Fibroblast of skin of back (primary cell): ENCODE measurements at places on chromosomes 5 and 9.
A peak's percentile ranks its signal among the peaks of the same experiment; 100 is the strongest.

- no peak for DNase-seq
Observed at GRCh38 chr9:136385015-136385414, 11.5 kb upstream of the CARD9 start.

DNA sequence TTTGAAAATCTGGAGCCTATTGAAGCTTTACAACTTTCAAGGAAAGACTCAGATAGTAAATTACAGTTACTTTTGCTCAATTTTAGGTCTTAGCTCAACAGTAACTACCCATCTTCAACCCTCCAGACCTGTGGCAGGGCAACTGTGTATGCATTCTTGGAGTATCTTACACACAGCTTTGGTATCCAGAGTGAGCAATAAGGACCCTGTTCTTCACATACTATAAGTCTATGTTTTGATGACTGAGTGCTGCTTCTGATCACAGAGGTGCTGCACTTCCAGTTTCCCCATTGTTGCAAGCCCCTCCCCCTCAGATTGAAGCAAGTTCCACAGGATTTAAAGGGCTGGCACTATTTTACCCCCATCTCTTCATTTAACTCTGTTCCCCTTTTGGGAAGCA lies 737.4 kb upstream of the GRAMD2B start:
- peak; percentile 28 for DNase-seq

GRCh38 chr5:172185096-172185461 lies 2.9 kb downstream of the STK10 start:
- no peak for DNase-seq

DNA sequence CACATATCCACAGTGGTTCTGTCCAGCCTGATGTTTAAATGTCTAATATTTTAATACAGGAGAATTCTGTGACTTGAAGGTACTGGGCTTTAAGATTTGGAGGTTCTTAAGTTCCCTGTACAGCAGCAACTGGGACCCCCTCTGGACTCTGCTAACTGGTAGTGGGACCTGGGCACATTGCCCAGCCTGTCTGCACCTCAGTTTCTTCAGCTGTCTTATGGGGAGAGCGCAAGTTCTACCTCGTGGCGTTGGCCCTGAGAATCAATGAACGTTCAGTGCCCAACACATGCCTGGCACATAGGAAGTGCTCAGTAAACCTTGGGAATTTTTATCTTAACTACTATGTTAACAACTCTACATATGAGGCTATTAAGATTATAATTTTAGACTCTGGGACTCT lies 1.4 kb downstream of the SLC2A6 start:
- DNase-seq = no peak

DNA sequence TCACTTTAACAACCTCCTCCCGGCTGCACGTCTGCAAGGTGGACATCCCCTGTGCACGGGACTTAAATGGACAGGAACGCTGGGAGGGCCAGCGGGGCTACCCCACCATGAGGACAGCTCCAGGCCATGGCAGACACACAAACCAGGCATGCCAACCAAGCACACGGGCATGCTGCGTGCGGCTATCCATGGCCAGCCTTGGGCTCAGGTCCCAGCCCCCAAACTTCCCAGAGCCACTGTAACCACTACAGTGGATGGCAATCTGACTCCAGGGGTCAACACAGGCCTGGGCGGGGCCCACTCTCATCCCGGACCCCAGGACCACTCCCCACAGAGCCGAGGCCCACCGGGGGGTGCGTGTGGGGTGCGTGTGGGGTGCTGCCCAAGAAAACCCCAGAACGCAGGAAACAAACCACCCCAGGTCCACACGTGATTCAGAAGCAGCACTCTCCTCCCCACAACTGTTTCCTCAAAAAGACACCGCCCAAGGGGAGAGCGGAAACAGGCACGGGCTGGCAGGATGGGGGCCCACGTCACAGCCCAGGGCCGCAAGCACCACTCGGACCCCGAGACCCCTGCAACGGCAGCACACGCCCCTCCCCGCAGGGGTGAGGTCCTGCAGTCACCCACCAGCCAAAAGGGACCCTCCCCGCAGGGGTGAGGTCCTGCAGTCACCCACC lies 7.4 kb downstream of the SLC12A7 start:
- DNase-seq = no peak

DNA sequence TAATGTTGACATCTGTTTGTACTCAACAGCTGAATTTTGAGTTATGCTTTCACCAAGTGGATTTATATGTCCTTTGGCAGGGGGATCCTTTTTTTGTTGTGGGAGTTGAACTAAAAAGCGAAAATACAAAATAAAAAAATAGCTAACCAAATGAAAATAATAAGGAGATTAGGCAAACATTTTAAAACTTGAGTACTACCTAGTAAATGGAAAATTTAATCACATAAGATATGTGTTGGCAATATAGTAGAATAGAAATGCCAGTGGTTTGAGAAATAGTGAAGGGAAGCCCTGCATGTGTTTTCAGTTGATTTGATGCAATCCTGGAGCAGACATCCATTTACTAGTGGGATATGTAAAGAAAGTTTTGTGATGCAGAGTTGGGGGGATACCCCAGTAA lies 98.0 kb downstream of the RASGRF2 start:
- no peak for DNase-seq

DNA sequence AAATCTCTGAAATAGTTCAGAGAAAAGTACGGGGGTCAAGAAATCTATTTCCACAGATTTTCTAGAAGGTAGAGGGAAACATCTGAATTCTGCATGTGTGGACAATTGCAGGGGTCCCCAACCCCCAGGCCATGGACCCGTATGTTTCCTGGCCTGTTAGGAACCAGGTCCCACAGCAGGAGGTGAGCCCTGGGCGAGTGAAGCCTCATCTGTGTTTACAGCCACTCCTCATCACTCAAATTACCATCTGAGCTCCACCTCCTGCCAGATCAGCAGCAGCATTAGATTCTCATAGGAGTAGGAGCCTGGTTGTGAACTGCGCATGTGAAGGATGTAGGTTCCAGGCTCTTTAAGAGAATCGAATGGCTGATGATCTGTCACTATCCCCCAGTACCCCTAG lies 200.5 kb upstream of the EDIL3 start:
- no peak for DNase-seq

DNA sequence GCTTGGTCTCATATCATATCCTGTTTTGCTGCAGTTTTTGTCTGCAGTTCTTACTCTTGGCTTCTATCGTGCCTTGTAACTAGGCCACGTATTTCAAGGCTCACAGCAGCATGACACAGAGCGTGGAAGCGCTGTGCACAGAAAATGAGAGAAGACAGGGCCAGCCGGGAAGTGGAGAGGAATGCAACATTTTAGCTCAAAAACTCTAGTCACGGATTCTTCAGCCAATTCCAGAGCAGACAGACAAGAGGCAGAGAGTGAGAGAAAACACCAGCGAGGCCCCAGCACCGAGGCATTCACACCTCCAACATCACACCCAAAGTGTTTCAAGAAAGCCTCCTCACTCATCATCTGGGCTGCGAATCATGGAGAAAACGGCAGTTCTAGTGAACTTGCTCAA lies 160.8 kb downstream of the DNAH5 start:
- DNase-seq = no peak

GRCh38 chr9:131667576-131667975 lies 72.3 kb downstream of the RAPGEF1 start:
- DNase-seq = peak; percentile 38

- no peak for DNase-seq
Observed at GRCh38 chr5:95780597-95780996, 41.9 kb downstream of the GLRX start.

GRCh38 chr9:90441814-90442213 lies 200.8 kb downstream of the DIRAS2 start:
- DNase-seq = no peak

GRCh38 chr9:6068983-6069382 lies 53.6 kb upstream of the RANBP6 start:
- no peak for DNase-seq

DNA sequence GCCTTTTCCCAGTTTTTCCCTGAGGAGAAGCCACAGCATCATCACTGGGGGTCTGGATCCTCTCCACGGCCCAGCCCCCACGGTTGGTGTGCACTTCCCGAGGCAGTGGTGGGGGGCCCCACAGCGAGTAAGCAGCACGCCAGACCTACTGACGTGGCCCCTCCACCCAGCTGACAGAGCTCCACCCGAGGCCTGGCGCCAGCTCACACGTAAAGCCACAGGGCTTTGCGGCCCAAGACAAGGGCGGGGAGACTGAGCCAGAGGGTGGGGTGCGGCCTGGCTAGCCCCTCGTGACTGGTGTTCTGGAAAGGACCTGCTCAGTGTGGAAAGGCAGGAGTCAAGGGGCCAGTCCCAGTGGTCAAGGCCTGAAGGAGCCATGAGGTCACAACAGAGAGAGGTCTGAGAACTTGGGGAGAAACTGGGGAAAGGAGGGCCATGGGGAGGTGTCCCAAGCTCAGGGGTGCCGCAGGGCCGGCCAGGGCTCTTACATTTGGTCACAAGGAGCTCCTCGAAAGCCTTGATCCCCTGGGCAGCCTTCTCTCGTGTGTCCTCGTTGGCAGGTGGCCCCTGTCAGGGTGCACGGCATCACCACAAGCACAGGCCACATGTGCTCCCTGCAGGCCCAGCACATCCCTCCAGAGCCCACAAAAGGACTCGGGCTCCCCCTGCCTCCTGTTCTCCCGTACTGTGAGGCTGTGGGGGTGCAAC lies 5.5 kb downstream of the SNAPC4 start:
- no peak for DNase-seq

GRCh38 chr5:33438996-33439395 lies 1.8 kb upstream of the TARS1 start:
- no peak for DNase-seq

DNA sequence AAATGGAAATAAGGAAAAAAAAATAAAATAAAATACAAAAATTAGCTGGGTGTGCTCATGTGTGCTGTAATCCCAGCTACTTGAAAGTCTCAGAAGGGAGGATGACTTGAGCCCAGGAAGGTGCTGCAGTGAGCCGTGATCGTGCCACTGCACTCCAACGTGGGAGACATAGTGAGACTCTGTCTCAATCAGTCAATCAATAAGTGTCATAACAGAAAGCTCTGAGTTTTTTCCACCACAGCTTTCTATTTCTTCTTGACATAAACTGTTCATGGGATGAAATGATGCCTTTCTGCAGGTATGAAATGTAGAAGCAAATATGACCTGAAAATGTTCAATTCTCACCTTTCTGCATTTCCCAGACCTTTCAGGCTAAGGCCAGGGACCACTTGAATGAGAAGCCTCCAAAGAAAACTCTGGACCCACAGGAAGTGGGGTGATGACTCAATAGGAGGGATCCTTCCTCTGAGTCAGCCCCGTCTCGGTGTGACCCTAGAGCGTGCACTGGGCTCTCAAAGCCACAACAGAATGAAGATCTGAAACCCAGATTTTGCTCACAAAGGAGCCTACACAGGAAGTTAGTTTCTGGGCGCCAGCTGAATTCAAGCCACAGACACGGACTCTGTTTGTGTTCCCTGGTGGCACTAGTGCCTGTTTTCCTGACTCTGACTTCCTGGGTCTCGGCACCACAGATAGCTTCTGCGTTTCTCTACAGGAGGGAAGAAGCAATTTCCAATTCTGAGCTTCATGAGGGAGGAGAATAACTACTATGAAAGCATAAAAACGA lies 62.0 kb downstream of the ANKH start:
- peak; percentile 94 for DNase-seq

- DNase-seq = no peak
Observed at GRCh38 chr5:1553539-1554409, 30.0 kb upstream of the LPCAT1 start.

DNA sequence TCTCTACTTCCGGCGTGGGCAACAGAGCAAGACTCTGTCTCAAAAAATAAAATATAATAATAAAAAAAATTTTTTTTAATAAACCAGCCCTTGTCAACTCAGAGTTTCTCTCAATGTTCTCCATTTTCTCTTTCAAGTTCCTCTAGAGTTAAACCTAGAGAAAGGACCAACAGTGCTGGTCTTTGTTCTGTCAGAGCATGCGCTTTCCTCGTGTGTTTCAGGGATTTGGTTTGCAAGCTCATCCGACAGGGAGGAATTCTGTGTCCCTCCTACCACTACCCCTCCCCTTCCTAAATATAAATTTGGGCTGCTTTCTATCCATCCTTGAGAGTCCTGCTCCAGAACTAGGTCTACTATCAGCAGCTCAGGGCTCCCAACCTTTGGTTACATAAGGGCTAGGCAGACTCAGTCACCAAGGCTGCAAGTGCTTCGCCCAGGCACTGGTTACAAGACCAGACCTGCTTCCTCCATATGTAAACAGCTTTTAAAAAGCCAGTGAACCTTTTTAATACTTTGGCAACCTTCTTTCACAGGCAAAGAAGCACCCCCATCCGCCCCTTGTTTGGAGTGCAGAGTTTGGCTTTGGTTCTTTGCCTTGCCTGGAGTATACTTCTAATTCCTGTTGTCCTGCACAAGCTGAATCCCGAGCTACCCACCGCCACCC lies 13.5 kb downstream of the SETX start:
- DNase-seq = no peak

- DNase-seq = no peak
Observed at GRCh38 chr9:123796094-123796493, 133.8 kb downstream of the DENND1A start.

DNA sequence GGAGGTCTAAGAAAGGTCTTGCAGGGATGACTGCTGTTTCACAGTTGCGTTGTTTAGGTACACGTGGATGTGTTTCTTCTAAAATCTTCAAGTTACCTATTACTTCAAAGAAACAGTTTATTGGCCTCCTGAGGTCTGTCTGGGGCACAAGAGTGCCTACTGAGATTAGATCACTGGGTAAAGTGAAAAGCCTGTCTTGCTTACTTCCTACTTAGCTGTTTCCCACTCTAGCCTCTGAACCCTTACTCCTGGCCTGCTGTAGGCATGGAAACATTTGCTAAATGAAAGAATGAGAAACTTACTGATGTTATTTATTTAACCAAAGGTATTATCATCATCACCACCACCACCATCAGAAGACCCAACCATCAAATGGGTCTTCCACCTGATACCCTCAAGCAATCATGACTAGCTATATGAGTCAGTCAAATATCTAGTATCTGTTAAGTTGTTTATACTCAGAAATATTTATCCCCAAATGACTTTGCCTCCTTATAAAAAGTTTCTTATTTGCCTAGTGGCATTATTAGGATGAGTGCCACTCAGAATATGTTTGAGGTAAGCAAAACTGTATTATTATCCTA lies 92.5 kb downstream of the ELAVL2 start:
- DNase-seq = no peak

- DNase-seq = no peak
Observed at GRCh38 chr9:23779220-23779619, 46.8 kb downstream of the ELAVL2 start.

DNA sequence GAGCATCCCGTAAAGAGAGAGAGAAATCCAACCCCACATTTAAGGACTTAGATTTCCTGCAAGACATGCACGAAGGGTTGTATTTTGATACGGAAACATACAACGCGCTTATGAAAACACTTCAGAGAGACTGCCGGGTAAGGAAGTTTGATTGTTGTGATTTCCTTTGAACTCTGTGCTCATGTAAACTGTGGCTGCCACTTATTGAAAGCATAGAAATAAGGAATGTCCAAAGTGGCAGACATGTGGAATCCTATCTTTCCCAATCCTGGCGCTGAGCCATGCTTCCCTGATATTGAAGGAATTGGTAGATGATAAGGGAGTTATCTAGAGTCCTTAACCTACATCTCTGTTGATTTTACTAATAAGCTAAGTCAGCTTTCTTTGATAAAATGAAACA lies 119.4 kb downstream of the PRKACG start:
- DNase-seq = no peak
